ENCODE measurements at places on chromosomes 3 and 15.

- no peak for DNase-seq
Observed at GRCh38 chr3:31422237-31422636, 110.5 kb upstream of the STT3B start.

DNA sequence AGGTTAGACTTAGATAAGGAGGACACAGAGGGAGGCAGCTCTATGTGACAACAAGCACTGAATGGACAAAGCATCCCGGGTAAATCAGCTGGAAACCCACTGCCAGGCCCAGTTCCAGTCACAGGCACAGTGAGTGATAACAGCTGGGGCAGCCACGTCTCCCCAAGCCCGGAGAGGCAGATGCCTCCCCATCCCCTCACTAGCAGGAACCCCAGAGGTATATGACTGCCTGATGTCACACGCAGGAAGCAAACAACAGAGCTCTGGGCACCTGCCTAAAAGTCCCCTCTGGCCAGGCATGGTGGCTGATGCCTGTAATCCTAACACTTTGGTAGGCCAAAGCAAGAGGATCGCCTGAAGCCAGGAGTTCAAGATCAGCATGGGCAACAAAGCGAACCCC lies 18.2 kb downstream of the C15orf62 start:
- no peak for DNase-seq

GRCh38 chr3:4865714-4866113 lies 113.5 kb upstream of the BHLHE40 start:
- DNase-seq, result no peak

DNA sequence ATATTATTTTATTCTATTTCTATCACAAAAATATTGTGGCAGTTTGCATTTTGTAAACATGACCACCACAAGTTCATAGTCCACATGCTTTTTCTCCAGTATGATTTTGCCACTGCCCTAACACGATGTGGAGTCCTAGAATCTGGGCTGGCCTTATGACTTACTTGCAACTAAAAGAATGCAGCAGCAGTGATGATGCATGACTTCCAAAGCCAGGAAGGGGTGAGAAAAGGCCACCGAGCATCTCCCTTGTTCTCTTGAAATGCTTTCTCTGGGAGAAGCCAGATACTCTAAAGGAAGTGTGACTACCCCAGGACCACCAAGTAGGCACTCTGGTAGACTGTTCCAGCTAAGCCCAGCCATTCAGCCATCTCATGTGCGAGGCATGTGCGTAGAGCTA lies 191.6 kb upstream of the MRPL3 start:
- no peak for DNase-seq

DNA sequence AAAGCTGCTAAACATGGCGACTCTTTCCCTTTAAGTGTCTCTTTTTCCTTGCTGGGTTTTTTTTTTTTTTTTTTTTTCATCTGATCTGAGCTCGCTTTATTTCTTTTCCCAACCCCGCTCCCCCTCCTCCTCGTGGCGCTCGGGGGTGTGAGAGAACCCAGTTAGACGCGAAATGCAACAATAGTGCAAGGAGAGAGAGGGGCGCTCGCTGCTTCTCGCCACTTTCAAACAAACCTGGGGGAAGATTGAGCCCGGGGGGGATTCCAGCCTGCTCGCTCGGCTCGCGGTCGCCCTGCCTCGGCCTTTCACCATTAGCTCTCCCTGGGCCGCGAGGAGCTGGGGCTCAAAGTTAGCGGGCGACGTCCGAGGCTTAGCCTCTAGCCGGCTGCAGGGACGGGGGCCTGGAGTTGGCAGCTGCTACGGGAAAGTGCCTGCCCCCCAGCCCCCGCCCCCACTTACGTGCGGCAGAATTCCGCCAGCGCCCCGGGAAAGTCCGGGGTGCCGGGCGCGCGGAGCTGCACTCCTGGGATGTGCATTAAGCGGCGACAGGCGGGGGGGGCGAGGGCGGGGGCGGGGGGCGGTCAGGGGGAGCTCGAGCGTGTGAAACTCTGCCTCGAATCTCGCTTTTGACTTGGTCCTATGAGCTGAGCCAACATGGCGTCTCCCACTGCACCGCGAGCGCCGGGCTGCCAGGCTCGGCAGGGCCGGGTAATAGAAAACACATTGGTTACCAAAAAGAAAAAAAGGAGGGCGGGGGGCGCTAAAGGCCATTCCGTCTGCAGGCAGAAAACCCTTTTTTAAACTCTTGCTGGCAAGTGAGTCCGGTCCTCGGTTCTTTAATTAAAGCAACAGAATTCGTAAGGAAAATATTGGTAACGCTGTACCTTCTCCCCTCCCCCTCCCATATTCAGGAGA lies 10.4 kb downstream of the NR2F2 start:
- DNase-seq, result no peak

DNA sequence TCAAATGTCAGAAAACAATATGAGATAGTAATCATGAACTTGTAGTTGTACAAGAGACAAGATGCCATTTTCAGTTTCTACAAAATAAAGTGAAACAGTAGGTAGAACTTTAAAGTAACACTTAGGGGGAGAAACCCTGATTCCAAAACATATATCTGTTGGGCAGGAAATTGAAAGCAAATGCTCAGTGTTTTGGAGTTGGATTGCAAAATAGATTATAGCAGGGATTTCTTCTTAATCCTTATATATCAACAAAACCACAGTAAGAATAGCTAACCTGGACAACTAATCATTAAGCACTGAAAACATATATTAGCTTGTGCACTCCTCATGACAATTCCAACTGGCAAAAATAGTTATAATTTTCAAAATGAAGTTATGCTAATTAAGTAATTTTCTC lies 46.9 kb downstream of the COMMD2 start:
- DNase-seq, result no peak

- DNase-seq, result no peak
Observed at GRCh38 chr3:157247391-157247790, 87.4 kb upstream of the CCNL1 start.

DNA sequence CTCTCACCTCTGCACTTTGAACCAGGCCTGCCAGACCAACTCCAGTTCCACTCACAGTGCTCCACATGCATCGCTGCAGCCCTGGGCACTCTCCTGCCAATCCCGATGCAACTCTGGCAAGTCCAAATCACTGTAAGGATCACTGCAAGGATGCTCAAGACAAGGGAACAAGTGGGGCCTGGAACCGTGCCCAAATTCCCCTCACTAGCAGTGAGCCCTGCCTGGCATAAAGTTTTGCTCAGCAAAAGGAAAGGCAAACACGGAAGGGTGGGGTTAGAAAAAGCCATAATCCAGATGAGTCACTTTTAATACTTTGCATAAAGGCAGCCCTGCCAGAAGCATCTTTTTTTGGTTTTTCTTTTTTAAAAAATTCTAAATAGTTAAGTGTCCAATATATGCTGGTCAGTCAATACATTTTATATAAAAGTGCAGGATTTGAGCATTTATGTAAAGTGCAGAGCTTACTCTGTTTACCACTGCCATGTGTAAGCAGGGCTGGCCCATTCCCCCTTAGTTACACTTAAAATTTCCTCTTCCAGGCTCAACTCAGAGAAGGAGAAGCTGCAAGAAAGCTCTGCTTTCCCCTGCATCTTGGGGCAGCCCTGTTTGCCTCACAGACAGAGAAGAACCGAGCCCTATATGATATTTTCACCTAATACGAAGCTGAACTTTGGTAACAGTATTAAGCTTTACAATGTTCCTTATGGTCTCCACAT lies 102.2 kb downstream of the CD47 start:
- no peak for DNase-seq

GRCh38 chr3:98325055-98325454 lies 28.6 kb upstream of the OR5K4 start:
- DNase-seq, result no peak

DNA sequence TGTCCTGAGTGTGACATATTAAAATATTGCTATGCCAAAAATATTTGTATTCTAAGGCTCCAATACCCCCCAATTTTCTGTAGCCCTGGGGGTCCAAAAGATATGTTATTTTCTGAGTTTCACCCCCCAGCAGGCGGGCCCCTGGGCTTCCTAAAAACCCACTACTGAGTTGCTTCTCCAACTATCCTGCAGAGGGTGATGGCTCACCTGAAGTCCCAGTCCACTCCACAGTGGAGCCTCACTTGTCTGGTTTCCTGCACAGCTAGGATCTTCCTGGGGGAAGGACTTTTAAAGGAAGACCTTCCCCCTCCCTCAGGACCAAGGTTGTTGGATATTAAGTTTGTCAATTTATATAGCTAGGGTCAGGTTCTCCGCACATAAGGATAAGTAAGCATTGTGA lies 1181.4 kb downstream of the ROBO2 start:
- no peak for DNase-seq

- no peak for DNase-seq
Observed at GRCh38 chr3:98602078-98602678, 8.8 kb upstream of the CPOX start.

GRCh38 chr3:169529013-169529412 lies 134.5 kb downstream of the MECOM start:
- DNase-seq, result no peak

DNA sequence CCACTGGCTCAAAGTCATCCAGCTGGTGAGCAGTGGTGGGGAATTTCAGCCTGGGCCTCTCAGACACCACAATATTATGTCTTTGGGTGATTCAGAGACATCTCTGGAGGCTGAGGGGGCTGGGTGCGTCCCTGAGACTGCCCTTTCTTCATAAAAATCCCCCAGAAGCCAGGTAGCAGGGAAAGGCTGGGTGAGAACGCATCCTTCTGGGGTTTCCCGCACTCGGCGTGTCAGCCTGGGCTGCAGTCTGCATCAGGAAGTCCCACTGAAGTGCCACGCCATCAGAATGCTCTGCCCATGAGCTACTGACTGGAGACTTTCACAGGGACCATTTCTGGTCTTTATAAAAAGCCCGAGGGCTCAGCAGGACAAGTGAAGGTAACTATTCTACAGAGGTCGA lies 148.8 kb upstream of the SLC6A11 start:
- no peak for DNase-seq

DNA sequence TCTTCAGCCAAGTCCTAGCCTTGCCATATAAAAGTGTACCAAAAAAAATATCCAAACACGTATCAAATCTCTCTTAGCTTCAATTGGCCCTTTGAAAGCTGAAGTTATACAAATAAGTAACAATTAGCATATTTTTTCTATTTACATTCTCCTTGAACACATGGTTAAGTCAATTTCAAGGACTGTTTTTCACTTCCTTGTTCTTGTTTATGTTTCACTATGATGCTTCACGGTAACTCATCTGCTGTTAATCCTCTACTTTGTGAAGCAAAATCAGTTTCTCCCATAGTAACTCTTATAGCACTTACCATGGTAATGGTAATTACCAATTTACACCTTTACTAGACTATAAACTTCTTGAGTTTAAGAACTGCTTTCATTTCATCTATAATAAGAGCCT lies 10.6 kb upstream of the SPRED1 start:
- no peak for DNase-seq

- no peak for DNase-seq
Observed at GRCh38 chr3:148605521-148605920, 92.2 kb upstream of the AGTR1 start.

DNA sequence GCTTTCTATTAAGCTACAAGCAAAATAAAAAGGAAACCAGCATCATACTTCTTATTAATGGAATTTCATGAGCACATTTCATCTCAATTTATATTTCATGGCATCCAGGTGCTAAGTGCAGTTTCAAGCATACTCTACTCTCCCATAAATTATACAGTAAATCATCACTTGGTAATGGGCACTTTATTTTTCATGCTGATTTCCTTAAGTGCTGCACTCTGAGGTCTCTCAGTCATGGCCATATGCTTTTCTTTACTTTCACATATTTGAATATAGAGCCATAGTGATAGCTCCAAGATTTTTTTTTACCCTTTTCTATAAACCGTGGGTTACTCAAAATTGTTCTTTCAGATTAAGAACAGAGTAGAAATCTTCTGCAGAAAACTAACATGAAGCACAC lies 1505.7 kb upstream of the CADM2 start:
- no peak for DNase-seq

DNA sequence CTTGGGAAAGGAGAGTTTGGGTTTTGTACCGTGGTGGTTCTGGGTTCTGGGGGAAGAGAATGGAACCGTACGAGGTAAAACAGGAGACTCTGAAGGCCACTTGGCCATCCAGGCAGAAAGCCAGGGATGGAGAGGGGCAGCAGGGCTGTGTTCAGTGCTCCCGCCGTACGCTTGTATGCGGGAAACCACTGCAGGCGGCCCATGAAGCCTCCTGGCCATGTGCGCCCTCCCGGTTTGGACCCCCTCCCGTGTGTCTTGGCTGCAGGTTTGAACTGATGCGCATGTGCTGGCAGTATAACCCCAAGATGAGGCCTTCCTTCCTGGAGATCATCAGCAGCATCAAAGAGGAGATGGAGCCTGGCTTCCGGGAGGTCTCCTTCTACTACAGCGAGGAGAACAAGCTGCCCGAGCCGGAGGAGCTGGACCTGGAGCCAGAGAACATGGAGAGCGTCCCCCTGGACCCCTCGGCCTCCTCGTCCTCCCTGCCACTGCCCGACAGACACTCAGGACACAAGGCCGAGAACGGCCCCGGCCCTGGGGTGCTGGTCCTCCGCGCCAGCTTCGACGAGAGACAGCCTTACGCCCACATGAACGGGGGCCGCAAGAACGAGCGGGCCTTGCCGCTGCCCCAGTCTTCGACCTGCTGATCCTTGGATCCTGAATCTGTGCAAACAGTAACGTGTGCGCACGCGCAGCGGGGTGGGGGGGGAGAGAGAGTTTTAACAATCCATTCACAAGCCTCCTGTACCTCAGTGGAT lies 50.6 kb downstream of the PGPEP1L start:
- no peak for DNase-seq

- no peak for DNase-seq
Observed at GRCh38 chr3:128624526-128625138, 26.0 kb downstream of the RPN1 start.

- DNase-seq, result no peak
Observed at GRCh38 chr3:38067508-38068233, 28.7 kb downstream of the DLEC1 start.

GRCh38 chr3:194395212-194395611 lies 3.9 kb downstream of the GP5 start:
- peak; percentile 38 for DNase-seq

DNA sequence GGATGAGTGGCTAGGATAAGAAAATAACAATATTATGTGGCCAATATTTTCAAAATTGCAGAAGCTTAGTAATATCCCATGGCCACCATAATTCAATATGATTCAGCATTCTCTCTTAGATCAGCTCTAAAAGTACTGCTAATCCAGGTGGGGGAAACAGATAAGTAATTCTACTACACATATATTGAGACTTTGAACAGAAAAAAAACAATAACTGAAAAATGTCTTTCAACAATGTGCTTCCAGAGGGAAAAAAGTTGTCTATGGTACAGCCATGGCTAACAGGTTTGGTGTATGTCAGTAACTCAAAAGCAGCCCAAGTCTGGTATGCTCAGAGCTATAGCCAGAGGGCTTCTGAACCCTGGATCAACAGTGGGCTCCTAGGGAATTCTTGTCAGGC lies 42.4 kb upstream of the PPIB start:
- DNase-seq, result no peak

DNA sequence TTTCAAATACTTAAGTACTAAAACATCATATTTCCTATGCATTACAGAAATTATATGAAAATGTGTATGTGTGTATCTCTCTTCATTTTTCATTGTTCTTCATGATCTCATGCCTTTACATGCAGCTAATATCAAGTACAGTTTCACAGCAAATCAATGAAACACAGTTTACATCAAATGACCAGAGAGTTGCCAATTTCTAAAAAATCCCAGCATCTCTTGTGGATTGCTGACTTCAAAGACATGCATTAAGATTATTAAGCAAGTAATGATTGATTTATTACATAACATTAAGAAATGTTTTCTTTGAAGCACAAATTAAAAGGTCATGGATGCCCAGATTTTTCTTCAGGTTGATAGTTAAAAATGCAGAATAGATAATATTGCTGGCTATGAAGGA lies 31.0 kb upstream of the TAFA4 start:
- DNase-seq, result no peak
